ENCODE measurements at places on chromosomes 5 and 9.

DNA sequence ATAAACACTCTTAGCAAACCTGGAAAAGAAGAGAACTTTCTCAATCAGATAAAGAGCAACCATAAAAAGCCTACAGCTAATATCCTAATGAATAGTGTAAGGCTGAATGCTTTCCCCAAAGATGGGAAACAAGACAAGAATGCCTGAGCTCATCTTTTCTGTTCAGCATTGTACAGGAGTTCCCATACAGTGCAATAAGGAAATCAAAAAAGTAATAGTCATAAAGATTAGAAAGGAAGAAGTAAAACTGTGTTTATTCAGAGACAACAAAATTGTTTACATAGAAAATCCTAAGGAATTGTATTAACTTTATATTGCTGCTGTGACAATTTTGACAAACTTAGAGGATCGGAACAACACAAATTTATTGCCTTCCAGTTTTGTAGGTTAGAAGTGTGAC is 330.7 kb upstream of the SLC24A2 start:
- no peak overlapping the region for H3K27ac ChIP-seq
- H3K36me3 ChIP-seq, result no peaks in the 10 kb centered on the region
- DNase-seq, result no peak
- no peaks in the 10 kb centered on the region for H3K27me3 ChIP-seq
- H3K4me3 ChIP-seq, result no peak overlapping the region

DNA sequence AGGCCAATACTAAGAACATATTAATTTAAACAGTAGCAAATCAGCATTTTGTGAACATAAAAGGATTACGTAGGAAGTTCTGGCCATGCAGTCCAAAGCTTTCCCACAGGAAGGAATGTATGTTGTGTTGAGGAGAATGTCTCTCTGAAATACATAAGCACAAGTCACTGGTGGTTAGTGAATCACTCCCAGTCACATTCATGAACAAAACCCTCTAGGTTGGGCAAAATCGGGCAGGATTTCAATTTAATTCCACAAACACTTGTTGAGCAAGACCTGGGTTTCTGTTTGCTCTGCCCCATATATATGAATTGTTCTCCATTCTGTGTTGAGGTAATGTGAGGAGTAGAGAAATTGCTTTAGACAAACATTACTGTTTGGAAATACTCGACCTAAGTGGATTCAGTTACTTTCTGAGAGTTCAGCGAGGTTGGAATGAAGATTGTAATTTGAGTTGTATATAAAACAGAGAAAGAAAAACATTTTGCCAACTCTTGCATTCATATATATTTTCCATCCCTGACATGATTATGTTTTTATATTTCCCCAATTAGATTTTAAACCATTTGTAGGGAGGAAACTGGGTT is 127.6 kb upstream of the RPS23 start:
- no peak overlapping the region for H3K4me3 ChIP-seq
- H3K27me3 ChIP-seq, result no peaks in the 10 kb centered on the region
- H3K4me1 ChIP-seq, result peaks cover 37% of the 10 kb centered on the region
- no peak for DNase-seq

DNA sequence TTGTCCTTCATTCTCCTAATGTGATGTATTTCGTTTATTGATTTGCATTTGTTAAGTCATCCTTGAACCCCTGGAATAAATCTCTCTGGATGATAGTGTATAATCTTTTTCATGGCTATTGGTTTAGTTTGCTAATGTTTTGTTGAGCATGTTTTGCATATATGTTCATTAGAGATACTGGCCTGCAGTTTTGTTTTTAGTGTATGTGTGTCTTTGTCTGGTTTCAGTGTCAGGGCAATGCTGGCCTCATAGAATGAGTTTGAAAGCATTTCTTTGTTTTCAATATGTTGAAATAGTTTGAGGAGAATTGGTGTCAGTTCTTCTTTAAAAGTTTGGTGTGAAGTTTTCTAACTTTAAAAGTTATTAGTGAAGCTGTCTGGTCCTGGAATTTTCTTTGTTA is 149.6 kb upstream of the ATP10B start:
- H3K4me1 ChIP-seq, result no peaks in the 10 kb centered on the region
- H3K27ac ChIP-seq, result no peak overlapping the region
- no peak overlapping the region for H3K4me3 ChIP-seq

DNA sequence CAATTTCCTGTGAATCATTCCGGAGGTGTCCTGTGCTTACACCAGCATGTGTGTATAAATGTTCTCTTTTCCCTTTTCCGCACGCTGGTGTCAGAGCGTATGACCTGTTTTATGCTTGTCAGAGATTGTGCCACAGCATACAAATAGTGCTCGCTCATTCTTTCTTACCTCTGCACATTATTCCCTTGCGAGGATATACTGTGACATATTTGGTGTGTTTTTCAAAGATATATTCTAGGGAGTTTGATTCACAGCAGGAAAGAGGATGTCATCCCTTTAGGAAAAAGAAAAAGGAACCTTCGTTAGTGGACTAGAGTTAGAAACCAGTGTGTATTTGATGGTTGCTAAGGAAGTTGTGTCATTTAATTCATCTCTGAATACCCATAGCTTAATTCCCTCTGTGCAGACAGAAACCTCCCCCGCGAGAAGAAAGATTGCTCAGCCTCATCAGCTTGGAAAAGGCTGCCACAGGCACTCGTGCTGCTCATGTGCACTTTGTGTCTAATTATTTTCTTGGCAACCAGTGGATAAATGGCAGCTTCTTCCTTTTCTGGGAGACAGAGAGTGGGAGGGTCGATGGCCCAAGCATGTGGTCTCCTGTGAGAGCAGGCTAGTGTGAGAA is 14.7 kb upstream of the CCIN start:
- H3K27me3 ChIP-seq, result no peaks in the 10 kb centered on the region
- no peaks in the 10 kb centered on the region for H3K4me1 ChIP-seq
- no peaks in the 10 kb centered on the region for H3K36me3 ChIP-seq
- H3K4me3 ChIP-seq, result no peak overlapping the region
- no peak for DNase-seq

GRCh38 chr5:128109766-128110165 is 26.2 kb downstream of the SLC12A2 start:
- no peaks in the 10 kb centered on the region for H3K36me3 ChIP-seq
- no peaks in the 10 kb centered on the region for H3K4me1 ChIP-seq
- H3K27me3 ChIP-seq, result no peaks in the 10 kb centered on the region
- H3K27ac ChIP-seq, result no peak overlapping the region
- no peak for DNase-seq
- H3K4me3 ChIP-seq, result no peak overlapping the region

GRCh38 chr5:170920196-170920595 is 58.4 kb downstream of the RANBP17 start:
- DNase-seq, result no peak
- H3K4me1 ChIP-seq, result no peaks in the 10 kb centered on the region
- no peak overlapping the region for H3K27ac ChIP-seq
- H3K4me3 ChIP-seq, result no peak overlapping the region
- H3K36me3 ChIP-seq, result no peaks in the 10 kb centered on the region
- H3K27me3 ChIP-seq, result no peaks in the 10 kb centered on the region

DNA sequence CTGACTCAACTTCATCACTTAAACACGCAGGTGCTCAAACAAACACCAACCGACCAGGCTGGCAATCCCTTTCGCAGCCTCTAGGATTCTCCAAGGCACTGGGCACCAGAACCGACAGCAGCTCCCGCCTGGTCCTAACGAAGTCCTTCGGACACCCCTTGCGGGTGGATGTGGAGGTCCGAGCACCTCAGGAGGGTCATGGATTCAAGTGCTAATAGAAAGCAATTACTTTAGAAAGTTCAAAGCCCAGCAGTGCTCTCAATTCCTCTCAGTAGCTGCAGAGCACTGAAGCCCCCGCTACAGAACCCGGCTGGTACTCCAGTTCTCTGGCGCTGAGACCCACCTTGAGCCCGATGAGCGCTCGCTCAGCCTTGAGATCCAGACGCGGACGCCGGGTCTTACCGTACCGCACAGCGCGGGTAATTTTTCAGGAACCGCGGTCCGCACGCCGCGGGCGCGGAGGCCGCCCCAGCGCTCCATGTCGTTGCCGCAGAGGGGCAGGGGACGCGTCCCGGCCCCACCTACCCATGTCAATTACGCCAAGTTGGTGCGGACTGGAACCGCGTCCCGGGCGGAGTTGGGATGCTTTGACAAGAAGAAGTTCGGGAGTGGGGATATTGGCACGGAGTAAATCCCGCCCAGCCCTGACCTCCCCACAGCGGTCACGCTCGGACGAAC is 638 bp downstream of the MARCHF3 start:
- DNase-seq, result peak; percentile 88
- H3K27me3 ChIP-seq, result peaks cover 41% of the 10 kb centered on the region
- peaks cover 32% of the 10 kb centered on the region for H3K4me1 ChIP-seq
- H3K4me3 ChIP-seq, result peak overlapping the region; percentile 76
- no peak overlapping the region for H3K27ac ChIP-seq

GRCh38 chr5:27472000-27472763 is 433.8 kb upstream of the CDH9 start:
- H3K27me3 ChIP-seq, result no peaks in the 10 kb centered on the region
- H3K27ac ChIP-seq, result peak overlapping the region; percentile 93
- DNase-seq, result peak; percentile 96
- peaks cover 30% of the 10 kb centered on the region for H3K36me3 ChIP-seq
- H3K4me1 ChIP-seq, result peaks cover 13% of the 10 kb centered on the region
- H3K4me3 ChIP-seq, result peak overlapping the region; percentile 85

DNA sequence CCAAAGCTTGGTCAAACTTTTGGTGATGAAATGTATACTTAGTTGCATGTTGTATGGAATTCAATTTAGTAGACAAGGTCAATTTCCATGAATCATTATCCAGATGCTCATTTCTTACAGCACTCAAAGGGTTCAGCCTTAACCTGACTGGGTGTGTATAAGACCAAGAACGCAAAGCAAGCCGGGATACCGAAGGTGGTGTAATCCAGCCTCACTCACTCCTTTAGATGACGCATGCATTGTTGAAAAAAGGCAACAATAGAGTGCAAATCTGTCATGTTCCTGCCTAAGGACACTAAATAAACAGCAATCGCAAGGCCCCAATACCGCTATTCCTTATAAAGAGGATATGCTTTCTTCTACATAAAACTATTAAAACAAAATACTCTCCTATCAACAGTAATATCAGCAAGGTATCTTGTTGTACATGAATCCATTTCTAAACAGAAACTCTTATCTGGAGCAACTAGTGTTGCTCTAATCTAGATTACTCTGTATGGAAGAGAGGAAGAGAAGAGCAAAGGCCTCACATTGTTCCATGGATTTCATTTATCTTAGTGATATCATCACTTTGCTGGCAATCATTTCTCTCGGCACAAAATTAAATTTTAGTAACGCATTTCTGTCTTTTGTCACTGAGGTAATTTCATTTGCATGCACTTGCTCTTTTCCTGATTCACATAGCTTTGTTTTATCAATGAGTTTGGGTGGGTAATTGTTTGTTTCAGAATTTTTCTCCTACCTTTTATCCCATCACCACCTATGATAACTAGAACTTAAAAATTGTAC is 96.2 kb downstream of the PLK2 start:
- no peak for DNase-seq
- H3K27ac ChIP-seq, result no peak overlapping the region
- H3K36me3 ChIP-seq, result no peaks in the 10 kb centered on the region
- H3K4me1 ChIP-seq, result 0 out of 2 replicates have a peak, but pooled peaks cover 3% of the 10 kb centered on the region
- H3K4me3 ChIP-seq, result no peak overlapping the region

GRCh38 chr5:26894719-26895263 is 143.6 kb downstream of the CDH9 start:
- H3K4me1 ChIP-seq, result no peaks in the 10 kb centered on the region
- H3K4me3 ChIP-seq, result no peak overlapping the region
- H3K36me3 ChIP-seq, result no peaks in the 10 kb centered on the region
- no peak overlapping the region for H3K27ac ChIP-seq

- H3K4me3 ChIP-seq, result no peak overlapping the region
- H3K4me1 ChIP-seq, result no peaks in the 10 kb centered on the region
- DNase-seq, result no peak
- no peaks in the 10 kb centered on the region for H3K27me3 ChIP-seq
Measured at GRCh38 chr5:118637947-118638670, 350.2 kb downstream of the DTWD2 start.

- no peak within 1 kb of the TSS for H3K4me3 ChIP-seq
- no peak for DNase-seq
- H3K27me3 ChIP-seq, result no peaks in the 10 kb centered on the region
- peaks cover 25% of the 10 kb centered on the region for H3K4me1 ChIP-seq
- H3K27ac ChIP-seq, result no peak within 1 kb of the TSS
Measured at GRCh38 chr5:72507231-72507906, at the start of gene ZNF366. Gene ZNF366 (minus strand): TSS chr5:72507410. CDS start chr5:72461496, 45,914 bp downstream.

DNA sequence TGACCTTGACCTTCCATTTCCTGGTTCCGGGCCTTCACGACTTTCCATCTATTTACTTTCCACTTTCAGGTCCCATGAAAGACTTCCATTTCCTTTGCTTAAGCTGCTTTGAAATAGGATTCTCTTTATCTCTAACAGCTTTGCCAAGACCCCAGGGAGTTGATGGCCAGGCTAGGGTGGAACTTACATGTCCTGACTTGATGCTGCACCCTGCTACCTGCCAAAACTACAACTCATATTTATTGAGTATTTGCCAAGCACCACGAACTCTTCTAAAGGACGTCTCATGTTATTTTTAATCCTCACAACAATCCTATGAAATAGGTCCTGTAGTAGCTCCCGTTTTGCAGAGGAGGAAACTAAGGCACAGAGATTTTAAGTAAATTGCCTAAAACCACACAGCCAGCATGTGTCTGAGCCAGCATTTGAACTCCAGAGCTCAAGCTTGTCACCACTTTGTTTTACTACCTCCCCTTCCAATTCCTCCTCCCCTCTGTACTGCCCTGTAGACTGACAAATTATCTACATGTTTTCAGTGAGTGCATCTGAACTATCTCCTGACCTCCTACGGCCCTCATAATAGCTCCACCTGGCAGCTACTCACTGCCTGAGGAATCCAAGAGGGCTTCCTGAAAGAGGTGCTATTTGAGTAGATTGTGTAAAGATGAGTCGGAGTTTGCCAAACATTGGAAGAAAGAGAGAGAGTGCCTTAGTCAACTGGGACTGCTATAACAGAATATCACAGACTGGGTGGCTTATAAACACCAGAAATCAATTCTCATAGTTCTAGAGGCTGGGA is 38.4 kb upstream of the SMIM23 start:
- no peaks in the 10 kb centered on the region for H3K36me3 ChIP-seq
- H3K4me3 ChIP-seq, result no peak overlapping the region
- no peak for DNase-seq

DNA sequence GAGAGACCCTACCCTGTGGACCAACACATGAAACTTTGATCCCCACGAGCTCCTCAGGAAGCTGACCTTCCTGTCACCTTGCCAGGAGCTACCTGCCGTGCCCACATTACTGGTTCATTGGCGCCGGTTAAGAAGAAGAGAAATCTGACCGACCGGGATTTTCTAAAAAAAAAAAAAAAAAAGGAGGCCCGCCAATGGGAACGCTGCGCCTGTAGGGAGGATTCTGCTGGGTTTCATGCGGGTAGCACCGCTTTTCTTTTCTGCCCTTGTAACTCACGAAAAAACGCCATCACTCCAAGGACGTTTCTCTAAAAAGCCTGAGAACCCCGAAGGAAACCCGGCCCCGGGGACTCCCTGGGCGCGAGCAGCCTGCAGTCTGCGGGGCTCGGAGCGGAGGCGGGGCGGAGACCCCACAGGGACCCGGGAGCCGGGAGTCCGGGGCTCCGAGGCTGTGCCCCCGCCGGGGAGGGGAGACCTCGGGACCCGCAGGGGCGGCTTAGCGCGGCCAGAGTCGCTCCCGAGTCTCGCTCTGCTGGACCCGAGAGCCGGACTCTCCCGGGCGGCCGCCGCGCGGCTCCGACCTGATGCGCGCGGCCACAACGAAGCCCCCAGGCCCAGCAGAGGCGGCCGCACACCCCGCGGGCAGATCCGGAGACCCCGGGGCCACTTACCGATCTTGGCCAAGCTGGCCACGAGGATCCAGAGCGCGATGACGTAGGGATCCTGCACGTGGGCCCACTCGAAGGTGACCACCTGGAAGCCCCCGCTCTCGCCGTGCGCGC is 617 bp downstream of the SLC9A3 start:
- peaks cover 67% of the 10 kb centered on the region for H3K27me3 ChIP-seq
- H3K36me3 ChIP-seq, result no peaks in the 10 kb centered on the region
- peak; percentile 58 for DNase-seq
- no peak overlapping the region for H3K27ac ChIP-seq
- H3K4me3 ChIP-seq, result peak overlapping the region; percentile 60

Measured in GM23338 (cell line).